ENCODE measurements at places on chromosomes 2 and 18.

DNA sequence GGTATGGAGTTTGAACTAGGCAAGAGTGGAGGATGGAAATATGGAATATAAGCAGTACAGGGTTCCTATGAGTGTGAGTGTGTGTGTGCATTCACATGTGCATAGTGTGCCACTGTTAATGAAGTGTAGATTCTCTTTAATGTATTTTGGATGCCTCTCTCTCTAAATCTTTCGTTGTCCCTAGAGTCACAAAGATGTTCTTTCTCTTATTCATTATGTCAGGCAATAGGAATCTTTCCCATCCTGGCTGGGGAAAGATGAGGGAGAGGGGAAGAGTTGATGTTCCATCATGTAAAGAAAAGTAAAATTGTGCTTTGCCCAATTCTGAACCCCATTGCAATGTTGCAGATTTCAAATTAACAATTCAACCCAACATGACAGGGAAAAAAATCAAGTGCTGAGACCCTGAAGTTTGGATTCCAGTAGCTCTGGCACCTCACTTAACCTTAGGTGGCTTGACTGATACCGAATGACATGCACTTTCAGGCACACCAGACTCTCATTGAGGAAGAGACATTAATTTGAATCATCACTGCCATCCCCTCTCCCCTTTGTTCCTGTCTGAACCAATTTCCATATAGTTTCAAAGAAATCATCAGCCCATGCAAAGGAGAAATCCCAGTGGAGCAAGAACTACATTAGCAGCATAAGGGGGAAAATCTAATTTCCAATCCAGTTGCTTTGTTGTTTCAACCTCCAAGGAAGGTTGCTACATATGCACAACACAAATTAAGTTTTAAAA lies 28.0 kb downstream of the KLF7 start:
- no peak for DNase-seq

GRCh38 chr2:205682971-205683501 lies 735 bp downstream of the NRP2 start:
- DNase-seq = no peak

DNA sequence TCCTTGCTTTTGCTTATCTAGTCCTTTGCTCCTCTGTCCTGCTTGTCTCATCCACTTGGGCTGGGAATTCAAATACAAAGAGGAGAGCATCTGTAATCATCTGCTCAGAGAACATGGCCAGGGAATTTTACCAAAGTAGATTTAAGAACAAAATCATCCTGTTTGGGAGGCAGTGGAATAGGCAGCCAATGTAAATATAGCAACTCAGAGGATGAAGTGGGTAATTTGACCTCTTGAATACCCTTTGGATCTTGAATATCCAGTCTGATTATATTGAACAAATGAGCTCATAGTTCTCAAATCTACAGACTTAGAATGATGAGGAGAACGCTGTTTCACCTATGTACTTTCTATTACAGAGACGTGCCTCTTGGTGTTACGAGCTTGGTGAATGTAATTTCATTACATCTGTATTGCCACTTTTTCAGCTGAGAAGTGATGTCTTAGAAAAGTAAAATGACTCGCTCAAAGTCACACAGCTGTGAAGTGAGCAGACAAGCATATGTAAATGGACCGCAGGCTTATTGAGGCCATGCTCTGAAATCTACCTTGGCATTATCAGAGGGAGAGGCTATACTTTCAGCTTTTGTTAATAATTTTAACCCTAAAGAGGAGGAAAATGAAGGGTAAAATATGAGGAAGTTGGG lies 266.3 kb downstream of the MTX2 start:
- no peak for DNase-seq

- DNase-seq = no peak
Measured at GRCh38 chr2:234292962-234293243, 204.0 kb downstream of the ARL4C start.

GRCh38 chr18:77065221-77065981 lies 67.2 kb downstream of the MBP start:
- DNase-seq = peak; percentile 39

GRCh38 chr18:53886058-53886457 lies 338.4 kb downstream of the MBD2 start:
- no peak for DNase-seq

DNA sequence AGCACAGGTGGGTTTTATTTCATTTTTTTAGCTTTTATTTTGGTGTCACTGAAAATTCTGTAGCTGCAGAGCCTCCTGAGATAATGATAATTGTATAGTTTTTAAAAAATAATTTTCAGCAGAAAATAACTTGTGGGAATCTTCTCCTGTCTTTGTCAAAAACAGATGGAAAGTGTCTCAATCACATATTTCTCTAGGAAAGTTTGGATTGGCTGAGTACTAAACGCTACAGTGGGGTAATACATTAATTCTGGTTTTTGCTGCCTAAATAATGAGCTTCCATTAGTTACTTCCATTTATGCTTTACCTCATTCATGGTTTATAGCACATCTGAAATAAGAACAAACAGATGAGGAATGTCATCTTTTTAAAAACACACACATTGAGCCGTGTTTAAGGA lies 2.2 kb downstream of the TWIST2 start:
- DNase-seq = no peak

DNA sequence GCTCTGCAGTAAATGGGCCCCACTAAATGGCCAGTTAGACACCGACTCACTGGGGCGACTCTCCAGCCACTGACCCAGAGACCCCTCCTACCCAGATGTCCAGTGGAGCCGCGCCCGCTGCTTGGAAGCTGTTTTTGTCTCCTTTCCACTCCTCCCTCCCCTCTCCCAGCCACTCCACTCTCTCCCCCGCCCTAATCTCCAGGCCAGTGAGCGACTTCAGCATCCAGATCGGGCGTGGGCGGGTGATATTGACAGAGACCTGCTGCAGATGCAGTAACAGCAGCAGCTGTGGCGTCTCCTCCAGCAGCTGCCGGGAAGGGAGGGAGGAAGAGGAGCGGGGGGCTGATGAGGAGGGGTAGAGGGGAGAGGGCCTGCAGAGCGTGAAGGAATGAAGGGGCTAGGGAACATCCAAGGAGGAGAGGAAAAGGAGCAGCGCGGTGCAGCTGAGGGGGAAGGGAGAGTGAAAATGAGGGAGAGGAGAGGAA lies at the start of gene SCN7A:
SCN7A (minus strand) TSS at position 110 of the 485 bp plus-strand sequence. CDS start 16,553 bp downstream, outside the sequence.
- no peak for DNase-seq

DNA sequence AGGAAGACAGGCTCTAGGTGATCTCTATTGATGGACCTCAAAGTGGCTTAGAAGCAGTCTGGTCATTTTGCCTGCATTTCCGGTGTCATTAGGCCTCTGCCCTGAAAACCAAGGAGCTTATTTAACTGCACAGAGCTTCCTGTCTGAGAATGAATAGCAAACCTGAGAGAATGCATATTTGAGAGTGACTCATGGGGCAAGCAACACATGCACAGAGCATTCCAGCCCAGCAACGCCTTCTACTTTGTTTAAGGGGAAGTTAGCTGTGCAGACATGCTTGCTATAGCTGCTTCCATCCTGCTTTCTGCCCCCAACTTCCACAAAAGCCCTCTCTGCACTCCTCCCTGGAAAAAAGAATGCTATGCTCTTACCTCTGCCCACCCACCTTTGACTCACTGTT lies 232.8 kb downstream of the GRB14 start:
- DNase-seq = no peak

DNA sequence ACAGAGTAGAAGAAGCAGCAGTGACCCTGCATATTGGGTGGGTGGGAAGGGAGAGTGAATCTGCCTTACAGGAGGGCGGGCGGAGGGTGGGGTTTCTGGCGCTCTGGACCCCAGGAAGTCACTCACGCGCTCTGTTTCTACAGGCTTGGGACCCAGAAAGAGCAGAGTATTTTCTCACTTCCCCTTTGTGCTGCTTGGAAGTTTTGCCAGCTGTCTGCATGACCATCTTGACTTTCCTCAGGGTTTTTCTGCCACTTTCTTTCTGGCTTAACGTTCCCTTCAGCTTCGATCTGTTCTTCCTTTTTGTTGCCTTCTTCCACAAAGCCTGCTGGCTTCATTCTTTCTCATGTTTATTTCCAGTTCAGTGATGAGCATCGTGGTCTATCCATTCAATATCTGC lies 383.1 kb downstream of the GALR1 start:
- DNase-seq = no peak

- DNase-seq = no peak
Measured at GRCh38 chr18:11322006-11322405, 172.6 kb upstream of the PIEZO2 start.

DNA sequence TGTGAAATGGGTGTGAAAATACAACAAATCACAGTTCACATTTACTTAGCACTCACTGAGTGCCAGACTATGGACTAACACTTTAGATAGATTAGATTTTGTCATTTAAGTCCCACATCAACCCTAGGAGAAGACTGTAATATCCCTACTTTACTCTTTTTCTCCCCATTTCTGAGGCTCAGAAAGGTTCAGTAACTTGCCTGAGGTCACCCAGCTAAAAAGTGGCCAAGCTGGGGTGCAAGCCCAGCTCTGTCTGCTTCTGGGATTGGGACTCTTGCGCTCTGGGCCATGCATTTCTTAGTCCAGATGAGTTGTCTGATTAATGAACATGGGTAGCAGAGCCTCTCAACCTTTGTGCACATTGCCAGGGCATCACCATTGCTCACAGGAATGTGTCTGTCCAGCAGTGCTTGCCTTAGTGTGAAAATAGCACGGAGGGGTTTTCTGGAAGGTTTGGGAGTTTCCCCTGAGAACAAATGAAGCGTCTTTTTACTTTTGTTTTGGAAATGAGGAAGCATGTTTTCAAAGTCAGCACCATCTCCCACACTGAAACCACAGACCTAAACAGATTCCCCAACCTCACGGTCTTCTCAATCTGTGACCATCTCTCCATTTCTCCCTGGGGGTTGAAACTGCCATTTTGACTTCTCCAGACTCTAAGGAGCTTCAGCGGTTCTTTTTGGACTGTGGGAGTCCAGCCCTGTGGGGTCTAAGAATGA lies 31.9 kb downstream of the NRP2 start:
- peak; percentile 41 for DNase-seq

- DNase-seq = no peak
Measured at GRCh38 chr2:209988010-209988409, 14.4 kb upstream of the RPE start.

- DNase-seq = no peak
Measured at GRCh38 chr2:238302087-238302486, 13.7 kb upstream of the PER2 start.

GRCh38 chr2:106695919-106696318 lies 190.0 kb downstream of the ST6GAL2 start:
- no peak for DNase-seq

- DNase-seq = no peak
Measured at GRCh38 chr2:222899413-222900181, 38.8 kb downstream of the ACSL3 start.

- DNase-seq = no peak
Measured at GRCh38 chr2:236867441-236868260, 218.0 kb upstream of the COPS8 start.

DNA sequence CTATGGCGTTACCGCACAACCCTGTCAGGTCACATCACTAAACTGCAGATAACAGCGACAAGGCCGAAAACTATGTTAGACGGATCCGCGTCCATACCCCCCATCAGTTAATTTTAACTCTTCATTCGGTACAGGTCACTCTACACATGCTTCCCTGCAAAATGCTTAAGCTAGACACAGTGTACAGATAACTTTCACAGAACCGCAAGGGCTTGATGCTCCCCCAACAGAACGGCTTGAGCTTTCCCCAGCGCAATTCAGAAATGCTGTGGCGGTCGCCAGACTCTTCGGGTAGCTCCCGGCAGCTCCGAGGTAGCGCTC lies 283 bp upstream of the RBBP8 start:
- no peak for DNase-seq

DNA sequence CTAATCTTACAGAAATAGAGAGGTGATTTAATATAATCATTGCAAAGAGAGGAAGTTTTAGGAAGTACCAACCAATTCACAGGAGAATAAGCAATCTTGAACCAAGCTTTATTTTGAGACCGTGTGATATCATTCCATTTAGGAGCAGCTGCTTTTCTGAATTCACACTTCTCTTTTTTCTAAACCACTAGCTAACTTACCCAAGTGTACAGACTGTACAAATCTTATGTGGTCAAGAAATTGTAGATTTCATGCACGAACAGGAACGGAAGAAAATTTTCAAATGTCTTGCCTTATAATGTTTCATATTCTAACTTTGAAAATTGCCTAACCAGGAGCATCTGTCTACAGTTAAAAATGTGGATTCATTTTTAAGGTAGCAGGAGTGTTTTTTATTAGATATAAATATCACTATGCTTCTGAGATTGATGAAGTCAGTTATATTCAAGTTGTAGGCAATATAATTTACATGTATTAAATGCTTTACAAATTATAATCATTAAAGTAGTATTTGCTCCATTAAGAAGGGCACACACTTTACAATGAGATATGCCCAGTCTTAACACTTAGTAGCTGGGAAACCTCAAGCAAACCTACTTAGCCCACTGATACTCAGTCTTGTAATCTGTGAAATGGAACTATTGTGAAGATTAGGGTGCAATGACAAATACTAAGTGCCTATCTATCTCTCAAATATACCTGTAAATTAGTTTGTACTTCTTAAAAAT lies 302.2 kb upstream of the STON1 start:
- peak; percentile 9 for DNase-seq

DNA sequence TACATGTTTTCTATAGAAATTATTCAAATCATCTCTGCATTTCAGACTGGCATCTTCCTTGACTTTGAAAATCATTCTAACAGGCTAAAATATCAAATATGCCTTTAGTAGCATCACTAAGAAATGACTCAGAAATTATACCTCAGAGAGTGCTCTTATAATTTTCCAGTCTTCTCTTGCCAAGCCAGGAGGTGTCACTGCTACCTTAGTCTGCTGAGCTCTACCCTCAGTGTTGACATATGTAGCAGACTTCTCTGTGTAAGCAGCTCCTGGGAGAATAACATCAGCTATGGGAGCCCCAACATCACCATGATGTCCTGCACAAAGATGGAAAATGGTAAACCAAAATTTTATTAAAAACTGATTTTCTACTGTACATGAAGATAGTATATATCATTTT lies 31.6 kb downstream of the NDUFS1 start:
- no peak for DNase-seq

DNA sequence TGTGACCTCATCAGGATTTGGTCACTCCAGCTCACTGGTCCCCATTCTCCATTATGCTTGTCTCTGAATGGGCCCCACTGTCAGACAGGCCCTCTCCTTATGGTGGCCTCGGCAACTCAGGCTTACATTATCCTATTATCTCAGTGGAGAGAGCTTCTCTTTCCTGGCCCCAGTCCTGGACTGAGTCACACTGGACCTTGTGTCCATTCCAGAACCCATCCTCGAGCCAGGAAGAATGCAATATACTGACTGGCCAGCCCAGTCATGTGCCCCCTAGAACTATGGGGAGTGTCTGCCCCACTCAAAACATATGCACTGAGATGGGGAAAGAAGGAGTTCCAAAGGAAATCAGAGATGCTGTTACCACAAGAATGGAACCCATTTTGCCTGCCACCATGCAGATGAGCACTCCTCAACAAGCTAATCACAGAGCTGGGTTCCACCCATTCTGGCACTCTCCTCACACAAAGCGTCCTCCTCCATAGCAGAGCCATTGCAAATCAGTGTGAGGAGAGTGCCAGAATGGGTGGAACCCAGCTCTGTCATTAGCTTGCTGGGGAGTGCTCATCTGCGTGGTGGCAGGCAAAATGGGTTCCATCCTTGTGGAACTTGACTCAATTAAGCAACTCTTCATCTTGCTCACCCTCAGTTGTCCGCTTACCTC lies 71.9 kb downstream of the CHRNA1 start:
- DNase-seq = no peak

All from memory B cell (primary cell).